Trophoblast cell (in vitro differentiated cells and primary cell): ENCODE measurements at places on chromosomes 3 and 15.

GRCh38 chr3:185313693-185314246 is 49.2 kb upstream of the MAP3K13 start:
- DNase-seq, result no peak

DNA sequence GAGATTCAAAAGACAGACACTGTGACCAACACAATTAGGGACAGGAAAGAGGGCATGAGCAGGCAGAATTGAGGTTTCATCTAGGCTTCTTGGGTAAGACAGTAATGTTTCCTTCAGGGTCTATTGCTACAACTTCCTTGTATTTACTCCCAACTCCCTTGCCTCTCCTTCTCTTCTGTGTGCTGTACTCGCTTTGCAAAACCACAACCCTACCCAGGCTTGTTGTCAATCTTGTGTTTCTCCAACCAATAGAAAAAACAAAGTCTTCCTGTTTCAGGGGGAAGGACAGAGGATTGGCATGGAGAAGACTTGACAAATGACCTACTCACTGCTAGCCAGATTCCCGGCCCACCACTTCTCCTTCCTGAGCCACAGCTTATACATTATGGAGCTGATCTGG is 36.3 kb upstream of the MASP1 start:
- DNase-seq, result no peak

DNA sequence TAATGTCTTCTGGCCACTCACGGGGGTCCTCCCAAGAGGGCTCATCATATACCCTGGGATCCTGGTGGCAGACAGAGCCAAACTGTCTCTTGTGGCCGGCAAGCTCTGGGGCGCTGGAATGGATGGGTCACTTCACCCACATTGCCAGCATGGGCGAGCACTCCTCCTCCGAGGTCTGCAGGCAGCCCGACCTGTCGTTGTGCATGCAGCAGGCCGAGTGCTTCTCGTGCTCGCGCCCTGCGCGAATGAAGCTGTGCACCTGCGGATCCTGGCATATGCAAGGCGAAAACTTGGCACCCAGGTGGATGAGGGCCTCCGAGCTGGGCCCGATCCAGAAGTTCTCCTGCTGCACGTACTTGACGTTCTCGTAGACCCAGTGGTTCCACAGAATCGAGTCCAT is 33.6 kb upstream of the GRIP2 start:
- no peak for DNase-seq

DNA sequence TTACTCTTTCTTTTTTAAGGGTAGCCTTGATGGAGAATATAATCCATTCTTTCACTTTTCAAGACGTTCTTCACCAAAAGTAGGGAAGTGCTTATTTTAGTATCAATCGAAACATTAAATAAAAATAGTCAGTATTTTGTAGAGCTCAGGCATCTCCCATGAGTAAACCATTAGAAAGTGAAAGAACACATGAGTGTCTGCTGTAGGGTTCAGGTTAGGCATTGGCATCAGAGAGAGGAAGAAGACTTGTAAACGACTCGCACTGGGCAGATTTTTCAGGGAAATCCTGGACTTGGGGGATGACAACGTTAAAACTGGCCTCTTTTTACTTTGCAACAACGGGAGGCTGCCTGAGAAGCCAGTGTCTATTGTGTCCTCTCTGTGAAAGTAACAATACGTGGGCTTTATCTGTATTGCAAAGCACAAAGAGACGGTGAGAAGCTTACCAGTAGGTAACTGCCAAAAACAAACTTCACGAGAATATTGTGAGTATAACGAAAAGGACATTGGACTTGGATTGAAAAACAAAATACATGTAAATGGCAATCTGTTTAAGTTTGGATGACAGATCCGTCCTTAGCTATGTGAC is 451.7 kb downstream of the PYDC2 start:
- no peak for DNase-seq

- DNase-seq, result no peak
Observed at GRCh38 chr15:66063147-66063546, 190.4 kb downstream of the MEGF11 start.

DNA sequence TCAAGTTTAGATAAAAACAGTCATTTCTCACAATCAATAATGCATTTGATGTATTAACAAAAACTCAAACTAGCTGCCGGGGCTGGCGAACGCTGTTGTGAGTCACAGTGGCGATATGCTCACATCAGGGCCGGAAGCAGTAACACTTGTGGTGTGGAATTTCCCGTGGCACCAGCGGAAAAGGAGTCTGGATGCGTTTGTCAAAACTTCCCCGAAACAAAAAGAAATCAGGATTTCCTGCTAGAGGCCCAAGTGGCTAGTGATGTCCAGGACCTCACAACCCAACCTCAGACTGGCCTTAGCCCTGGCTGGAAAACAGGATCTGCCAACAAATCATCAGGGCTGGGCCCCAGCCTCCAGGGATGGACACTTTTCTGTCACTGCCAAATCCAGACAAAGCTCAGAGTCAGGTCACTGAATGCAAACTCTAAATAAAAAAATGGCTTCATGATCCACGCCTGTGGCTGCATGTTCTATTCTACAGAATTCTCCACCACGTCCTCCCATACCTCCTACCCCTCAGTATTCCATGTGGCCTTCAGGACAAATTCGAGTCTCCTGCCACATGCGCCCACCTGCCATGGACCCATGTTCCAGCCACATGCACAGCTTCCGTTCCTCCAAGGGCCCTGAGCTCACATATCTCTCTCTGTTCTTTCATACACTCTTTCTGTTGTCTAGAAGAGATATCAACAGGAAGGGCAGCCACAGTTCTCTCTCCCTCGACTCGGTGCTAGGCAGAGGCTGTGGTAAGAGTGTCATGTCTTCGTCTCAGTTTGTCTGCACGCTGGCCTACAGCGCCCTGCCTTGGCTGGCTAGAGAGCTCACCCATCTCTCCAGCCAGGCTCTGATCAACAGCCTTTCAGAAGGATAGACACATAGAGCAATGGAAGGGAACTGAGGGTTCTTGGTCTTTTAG is 35.4 kb downstream of the EHD4 start:
- DNase-seq, result peak; percentile 12

DNA sequence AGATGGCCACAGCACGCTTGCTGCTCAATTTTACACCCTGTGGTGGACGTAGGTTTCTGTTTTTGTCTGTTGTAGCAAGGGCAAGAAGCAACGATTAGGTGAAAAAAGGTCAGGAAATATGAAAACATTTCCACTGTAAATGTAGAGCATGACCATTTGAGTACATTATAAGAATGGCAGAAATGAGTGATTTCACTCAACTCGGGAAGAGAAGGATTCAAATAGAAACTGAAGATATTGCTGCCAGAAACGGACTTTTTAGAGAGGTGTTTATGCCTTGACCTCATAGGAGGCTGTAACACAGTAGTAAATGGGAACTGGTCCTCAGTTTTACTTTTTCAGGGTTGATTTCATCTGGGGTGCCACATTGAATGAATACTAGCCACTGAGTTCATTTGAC is 33.1 kb upstream of the GASK1A start:
- no peak for DNase-seq

DNA sequence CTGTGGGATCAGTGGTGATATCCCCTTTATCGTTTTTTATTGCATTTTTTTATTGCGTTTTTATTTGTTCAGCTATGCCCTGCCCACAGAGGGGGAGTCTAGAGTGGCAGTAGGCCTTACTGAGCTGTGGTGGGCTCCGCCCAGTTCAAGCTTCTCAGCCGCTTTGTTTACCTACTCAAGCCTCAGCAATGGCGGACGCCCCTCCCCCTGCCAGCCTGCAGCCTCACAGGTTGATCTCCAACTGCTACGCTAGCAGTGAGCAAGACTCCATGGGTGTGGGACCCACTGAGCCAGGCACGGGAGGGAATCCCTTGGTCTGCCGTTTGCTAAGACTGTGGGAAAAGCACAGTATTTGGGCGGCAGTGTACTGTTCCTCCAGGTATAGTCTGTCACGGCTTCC is 500.6 kb upstream of the MCTP2 start:
- no peak for DNase-seq

DNA sequence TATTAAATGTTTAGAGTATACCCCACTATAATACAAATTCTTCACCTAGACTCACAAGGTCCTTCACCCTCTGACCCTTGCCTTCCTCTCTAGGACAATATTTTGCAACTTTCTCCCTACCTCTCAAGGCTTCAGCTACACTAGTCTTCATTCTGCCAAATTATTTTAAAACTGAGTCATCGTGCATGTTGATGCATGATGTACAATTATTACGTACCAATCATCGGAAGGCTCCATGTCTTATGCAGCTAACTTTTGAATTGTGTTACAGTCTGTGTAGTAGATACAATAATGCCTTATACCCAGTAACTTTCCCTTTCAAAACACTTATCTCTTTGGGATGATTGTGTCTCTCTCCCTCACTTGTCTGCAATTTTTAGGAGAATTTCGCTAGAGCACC is 98.5 kb upstream of the ROBO2 start:
- no peak for DNase-seq

GRCh38 chr3:131387796-131388489 is 6.4 kb downstream of the NUDT16 start:
- DNase-seq, result no peak

- no peak for DNase-seq
Observed at GRCh38 chr3:130811557-130811956, 64.9 kb upstream of the PIK3R4 start.

DNA sequence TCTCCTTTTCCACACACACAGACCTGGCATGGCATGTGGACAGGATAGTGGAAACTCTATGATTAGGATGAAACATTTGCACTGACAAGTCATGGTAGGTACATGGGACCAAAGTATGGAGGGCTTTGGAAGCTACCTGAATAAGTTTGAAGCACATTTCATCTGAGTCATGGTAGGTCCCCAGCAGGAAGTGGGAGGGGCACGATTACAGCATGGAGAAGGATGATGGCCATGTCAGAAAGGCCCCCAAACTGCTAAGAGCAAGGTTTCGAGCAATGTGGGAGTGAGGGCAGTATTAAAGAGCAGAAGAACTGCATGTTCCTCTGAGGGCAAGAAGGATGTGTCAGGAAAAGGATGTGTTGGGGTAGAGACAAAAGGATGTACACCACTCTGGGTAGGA is 51.5 kb upstream of the CSTA start:
- DNase-seq, result no peak

- no peak for DNase-seq
Observed at GRCh38 chr15:70375586-70375985, 277.9 kb upstream of the TLE3 start.

DNA sequence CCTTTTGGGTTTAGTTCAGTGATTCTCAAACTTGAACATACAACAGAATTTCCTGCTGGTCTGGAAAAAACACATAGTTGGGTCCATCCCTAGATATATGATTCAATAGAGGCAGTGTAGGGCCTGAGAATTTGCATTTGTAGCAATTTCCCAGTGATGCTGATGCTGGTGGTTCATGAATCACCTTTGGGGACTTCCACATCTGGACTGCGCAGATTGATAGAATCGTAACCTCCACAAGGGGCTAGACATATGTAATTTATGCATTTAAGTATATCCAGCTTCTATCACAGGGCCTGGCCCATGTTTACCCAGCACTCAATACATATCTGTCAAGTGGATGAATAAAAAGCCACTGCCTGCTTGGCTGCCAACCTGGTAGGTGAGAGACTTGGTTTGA is 33.8 kb upstream of the SUCLG2 start:
- no peak for DNase-seq

DNA sequence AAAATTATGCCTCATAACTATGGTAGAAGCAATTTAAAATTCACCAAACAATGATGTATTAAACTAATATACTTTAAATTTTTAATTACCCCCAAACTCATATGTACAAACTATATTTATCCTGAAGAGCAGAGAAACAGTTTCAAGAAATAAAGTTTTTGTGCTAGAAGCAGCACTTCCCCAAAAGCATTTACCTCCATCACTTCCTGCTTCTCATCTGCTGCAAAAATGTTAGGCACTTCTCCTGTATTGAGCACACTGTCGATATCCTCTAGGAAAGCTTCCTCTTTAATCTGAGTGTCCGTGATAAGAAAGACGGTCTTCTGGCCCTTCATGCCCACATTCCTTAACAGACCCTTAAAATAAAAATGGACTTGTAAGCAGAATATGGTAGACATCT is 101.5 kb upstream of the ASB14 start:
- DNase-seq, result no peak
